CD4-positive, alpha-beta T cell treated with Interleukin-15 for 4 hours (primary cell): ENCODE measurements at places on chromosomes 5 and 9.

GRCh38 chr5:151275803-151276202, 22.8 kb downstream of the GM2A start:
- DNase-seq: no peak

DNA sequence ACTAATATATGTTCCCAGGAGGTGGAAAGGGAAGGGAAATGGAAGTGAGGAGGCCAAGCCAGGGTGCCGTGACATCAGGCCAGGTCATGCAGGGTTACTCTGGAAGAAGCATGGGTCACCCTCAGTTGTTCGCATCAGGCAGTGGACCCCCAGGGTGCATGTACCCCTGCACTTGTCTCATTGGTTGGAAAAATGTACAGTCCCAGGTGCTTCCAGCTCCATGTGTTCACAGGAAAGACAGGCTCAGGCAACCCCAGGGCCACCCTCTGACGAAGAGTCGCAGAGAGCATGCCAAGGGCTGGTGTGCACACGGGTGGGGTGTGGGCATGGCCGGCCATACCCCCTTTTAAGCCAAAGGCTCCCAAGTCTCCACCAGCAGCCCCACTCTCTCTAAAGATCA, 208.9 kb downstream of the AOPEP start:
- no peak for DNase-seq

- no peak for DNase-seq
These were observed 112.0 kb downstream of the DOCK8 start for GRCh38 chr9:326667-327066.

- no peak for DNase-seq
These were observed 19.9 kb downstream of the EHMT1 start for GRCh38 chr9:137638680-137639079.

- DNase-seq: no peak
These were observed 39.2 kb downstream of the DMRT1 start for GRCh38 chr9:880725-881124.

GRCh38 chr9:34086864-34087263, 38.2 kb upstream of the UBAP2 start:
- DNase-seq: no peak

DNA sequence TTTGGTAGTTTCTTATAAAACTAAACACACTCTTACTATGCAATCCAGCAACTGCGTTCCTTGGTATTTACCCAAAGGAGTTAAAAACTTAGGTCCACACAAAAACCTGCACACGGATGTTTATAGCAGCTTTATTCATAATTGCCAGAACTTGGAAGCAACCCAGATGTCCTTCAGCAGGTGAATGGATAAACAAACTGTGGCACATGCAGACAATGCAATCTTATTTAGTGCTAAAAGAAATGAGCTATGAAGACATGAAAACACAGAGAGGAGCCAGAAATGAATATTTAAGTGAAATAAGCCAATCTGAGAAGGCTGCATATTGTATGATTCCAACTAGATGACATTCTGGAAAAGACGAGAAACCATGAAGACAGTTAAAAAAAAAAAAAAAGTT, 10.7 kb downstream of the WNK2 start:
- DNase-seq: no peak

- DNase-seq: no peak
These were observed 52.0 kb upstream of the GDNF start for GRCh38 chr5:37891832-37892231.
